ENCODE measurements at places on chromosomes 2 and 18.

DNA sequence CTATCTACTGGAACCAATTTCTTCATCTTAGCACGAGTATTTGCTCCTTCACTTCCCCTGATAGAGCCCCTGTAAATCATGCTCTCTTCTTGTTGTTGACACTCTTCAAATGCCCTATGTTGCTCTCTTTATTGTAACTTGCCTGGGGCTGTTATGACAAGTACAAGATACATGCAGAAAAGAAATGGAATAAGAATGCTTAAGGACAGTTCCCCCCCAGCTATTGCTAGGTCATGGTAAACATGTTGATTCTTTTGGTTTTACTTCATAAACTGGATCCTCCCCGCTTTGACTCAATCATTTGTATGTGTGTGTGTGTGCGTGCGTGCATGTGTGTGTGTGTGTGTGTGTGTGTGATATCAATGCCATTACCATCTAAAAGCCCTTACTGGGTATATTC lies 368.5 kb upstream of the CNTNAP5 start:
- DNase-seq = no peak

- no peak for DNase-seq
Measured at GRCh38 chr2:10923008-10923375, 11.3 kb downstream of the KCNF1 start.

DNA sequence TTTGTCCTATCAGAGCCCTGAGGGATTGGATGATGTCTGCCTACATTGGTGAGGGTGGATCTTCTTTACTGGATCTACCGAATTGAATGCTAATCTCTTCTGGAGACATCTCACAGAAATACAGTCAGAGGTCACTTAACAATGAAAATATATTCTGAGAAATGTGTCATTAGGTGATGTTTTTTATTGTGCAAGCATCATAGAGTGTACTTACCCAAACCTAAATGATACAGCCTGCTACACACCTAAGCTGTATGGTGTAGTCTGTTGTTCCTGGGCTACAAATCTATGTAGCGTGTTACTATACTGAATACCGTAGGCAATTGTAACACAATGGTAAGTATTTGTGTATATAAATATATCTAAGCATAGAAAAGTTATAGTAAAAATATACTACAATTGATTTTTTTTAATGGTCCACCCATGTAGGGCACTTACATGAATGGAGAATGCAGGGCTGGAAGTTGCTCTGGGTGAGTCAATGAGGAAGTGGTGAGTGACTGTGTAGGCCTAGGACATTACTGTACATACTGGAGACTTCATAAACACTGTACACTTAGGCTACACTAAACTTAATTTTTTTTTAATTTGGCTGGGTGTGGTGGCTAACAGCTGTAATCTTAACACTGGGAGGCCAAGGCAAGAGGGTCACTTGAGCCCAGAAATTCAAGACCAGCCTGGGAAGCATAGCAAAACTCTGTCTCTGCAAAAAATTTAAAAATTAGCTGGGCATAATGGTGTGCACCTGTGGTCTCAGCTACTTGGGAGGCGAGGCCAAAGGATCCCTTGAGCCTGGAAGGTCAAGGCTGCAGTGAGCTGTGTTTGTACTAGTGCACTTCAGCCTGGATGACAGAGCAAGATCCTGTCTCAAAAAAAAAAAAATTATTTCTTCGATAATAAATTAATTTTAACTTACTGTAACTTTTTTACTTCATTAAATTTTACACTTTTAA lies 226.3 kb upstream of the UBE2E3 start:
- DNase-seq = no peak

DNA sequence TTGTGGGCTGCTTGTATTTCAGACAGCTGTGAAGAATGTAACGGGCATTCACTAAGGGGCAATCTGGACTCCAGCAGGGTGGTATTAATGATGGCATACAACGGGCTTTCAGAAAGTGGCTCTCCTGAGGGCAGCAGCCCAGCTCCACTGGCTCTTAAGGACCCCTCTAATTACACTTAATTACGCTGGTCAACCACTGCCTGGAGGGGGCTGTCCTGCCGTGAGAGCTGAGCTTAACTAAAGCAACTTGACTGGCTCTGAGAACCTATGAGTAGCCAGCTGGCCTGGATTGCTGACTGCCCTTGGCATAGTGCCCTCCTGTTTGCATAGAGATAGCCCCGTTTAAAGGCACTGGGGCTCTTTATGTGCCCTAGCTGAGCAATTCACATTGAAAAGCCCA lies 3.8 kb downstream of the LIPG start:
- no peak for DNase-seq

GRCh38 chr2:239736358-239737143 lies 288.6 kb downstream of the NDUFA10 start:
- no peak for DNase-seq
